ENCODE measurements at places on chromosomes 2 and 18.

DNA sequence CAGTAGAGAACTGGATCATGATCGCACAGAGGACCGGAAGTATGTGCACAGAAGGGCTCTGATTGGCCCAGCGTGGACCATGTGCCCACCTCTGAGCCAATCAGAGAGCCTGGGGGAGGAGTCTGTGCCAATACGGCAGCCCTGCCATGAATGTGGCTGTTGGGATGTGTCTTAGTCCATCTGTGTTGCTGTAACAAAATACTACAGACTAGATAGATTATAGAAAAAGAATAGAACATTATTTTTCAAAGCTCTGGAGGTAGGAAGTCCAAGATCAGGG, 132.0 kb downstream of the NDUFA10 start:
- no peak for DNase-seq

GRCh38 chr2:75356865-75357264, 157.5 kb upstream of the TACR1 start:
- DNase-seq = no peak

DNA sequence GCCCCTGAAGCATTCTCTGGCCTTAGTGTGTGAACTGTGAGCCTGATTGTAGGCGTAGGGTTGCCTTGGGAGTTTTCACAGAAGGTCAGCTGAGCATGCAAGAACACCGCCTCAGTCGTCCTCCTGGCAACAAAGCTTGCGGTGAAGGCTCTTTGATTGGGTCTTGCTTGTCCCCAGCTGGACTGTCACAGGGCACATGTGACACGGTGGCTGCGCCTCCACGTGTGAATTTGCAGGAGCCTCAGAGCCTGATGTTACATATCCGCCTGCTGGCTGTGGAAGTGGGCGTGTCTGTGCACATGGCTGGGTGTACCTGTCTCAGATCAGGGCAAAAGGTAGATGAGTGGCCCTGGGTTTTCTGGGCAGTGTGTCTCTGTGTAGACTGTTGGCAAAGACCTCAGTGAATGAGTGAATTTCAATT, 228.7 kb downstream of the HAUS1 start:
- DNase-seq = no peak

DNA sequence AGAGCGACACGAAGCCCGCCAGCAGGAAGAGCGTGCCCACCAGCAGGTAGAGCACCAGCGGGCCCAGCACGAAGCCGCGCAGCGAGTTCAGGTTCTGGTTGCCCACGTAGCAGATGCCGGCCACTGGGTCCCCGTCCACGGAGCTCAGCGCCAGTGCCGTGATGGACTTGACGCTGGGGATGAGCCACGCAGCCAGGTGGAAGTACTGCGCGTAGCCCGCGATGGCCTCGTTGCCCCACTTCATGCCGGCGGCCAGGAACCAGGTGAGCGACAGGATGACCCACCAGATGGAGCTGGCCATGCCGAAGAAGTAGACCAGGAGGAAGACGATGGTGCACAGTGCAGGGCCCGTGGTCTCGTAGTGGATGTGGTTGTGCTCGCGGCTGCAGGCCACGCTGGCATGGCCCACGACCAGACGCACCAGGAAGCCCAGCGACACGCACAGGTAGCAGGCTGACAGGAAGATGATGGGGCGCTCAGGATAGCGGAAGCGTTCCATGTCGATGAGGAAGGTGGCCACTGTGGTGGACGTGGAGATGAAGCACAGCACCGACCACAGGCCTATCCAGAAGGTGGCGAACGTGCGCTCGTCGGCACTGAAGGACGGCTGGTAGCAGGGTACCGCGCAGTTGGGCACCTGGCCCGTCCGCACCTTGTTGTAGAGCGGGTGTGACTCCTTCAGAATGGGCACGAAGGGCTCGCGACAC, 2.1 kb downstream of the FZD5 start:
- DNase-seq = no peak

- no peak for DNase-seq
Measured at GRCh38 chr2:182047544-182047943, 61.9 kb downstream of the PPP1R1C start.

DNA sequence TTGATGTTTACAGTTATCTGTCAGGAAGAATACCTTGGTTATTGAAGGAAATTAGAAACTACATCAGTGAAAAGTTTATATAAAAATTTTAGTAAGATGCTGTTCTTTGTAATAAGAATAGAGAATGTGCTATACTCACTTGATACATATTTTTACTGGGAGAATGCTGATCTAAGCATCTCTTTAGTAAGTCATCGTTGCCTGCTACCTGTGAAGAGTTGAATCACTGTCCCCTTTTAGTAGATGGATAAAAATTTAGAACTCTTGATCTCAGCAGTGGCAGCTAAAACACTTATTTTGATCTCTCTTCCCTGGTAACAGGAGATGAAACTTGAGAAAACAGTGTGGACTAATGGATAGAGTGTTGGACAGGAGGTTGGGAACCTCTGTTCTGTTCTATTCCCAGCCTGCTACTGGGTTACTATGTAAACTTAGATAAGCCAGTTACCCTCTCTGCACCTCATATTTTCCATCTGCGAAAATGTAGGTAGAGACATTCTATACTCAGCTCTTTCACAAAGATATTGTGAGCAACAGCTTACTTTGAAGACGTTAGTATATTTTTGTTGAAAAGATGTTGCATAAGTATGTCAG, 100.3 kb downstream of the FEZ2 start:
- DNase-seq = no peak
